ENCODE measurements at places on chromosomes 4 and X.
A peak's percentile ranks its signal among the peaks of the same experiment; 100 is the strongest.

- DNase-seq: no peak
Observed at GRCh38 chr4:1979477-1980196, 29.1 kb downstream of the NELFA start.

GRCh38 chrX:41406201-41406600 is 40.9 kb upstream of the NYX start:
- peak; percentile 4 for DNase-seq

DNA sequence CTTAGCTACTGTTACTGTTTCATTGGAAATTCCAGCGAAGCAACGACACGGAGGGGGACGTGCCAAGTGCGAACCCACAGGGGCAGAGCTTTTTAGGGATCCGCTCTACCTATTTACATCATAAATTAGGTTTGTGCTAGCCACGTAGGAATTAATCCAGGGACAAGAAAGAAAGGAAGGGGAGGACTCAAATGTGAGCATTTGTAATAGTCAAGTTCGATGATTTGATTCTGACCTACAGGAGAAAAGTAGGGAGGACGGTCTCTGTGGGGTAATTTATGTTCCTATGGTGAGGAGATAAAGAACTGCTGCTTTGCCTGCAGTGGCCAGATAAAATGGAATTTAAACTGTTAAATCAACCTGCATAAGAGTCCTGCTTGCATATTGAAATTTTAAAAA is 1.7 kb downstream of the INTS6L start:
- no peak for DNase-seq

GRCh38 chrX:51395810-51396728 is 63.4 kb downstream of the NUDT10 start:
- DNase-seq: no peak

GRCh38 chr4:40462326-40462725 is 127.2 kb downstream of the CHRNA9 start:
- no peak for DNase-seq

DNA sequence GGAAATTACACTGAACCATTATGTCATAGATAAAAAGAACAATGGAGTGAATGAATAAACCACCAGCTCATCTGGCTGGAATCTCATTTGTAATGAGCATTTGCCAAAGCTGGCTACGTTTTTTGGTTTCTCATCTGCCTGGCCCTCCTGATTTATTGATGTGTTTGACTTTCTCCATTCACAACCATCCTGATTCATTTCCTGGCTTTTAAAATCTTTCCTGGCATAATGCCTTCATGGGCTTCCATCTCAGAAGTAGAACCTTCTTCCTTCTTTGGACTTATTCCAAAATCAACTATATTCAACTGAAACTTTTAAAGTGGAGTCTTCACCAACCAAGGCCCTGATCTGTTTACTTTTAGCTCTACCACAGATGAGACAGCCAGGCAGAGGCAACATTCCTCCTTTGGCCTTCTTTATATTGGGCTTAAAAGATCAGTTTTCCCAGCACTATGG is 36.0 kb upstream of the ARSJ start:
- DNase-seq: peak; percentile 99

GRCh38 chrX:18617407-18617750 is 54.5 kb downstream of the RS1 start:
- peak; percentile 54 for DNase-seq

GRCh38 chrX:2317527-2318055 is 183.2 kb downstream of the DHRSX start:
- no peak for DNase-seq

DNA sequence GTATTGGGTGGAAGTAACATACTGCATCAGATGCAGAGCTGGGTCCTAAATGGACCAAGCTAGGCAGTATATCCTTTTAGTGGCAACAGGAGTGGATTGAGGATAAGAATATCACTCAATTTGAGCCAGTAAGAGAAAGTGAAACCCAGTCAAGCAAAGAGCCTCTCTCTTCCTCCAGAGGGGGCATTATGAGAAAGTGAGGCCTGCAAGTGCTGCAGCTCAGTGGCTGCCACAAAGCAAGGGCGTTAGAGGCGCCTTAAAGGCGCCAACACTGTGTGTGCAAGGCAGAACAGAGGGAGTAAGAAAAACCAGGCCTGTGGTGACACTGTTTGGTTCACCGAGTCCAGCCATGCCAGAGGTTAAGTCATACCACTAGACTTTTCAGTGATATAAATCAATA is 17.5 kb downstream of the STX18 start:
- DNase-seq: no peak

- DNase-seq: no peak
Observed at GRCh38 chr4:98639523-98639922, 18.9 kb downstream of the TSPAN5 start.

DNA sequence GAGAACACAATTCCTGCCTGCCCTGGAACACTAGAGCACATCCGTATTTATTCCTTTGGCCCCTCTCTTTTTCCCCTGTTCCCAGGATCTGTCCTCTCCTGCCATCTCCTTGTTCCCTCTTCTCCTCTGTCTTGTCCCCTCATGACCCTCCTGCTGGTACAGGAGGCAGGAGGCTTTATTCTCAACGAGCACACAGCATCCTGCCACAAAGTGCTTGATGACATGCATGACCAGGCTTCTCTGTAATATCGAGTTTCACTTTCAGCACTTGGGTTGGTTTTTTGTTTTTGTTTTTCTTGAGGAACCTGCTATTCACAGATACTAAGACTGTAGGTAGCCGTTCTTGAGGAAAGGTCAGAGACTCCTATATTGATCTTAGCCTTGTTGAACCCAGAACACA is 35.3 kb downstream of the NALF2 start:
- DNase-seq: no peak

DNA sequence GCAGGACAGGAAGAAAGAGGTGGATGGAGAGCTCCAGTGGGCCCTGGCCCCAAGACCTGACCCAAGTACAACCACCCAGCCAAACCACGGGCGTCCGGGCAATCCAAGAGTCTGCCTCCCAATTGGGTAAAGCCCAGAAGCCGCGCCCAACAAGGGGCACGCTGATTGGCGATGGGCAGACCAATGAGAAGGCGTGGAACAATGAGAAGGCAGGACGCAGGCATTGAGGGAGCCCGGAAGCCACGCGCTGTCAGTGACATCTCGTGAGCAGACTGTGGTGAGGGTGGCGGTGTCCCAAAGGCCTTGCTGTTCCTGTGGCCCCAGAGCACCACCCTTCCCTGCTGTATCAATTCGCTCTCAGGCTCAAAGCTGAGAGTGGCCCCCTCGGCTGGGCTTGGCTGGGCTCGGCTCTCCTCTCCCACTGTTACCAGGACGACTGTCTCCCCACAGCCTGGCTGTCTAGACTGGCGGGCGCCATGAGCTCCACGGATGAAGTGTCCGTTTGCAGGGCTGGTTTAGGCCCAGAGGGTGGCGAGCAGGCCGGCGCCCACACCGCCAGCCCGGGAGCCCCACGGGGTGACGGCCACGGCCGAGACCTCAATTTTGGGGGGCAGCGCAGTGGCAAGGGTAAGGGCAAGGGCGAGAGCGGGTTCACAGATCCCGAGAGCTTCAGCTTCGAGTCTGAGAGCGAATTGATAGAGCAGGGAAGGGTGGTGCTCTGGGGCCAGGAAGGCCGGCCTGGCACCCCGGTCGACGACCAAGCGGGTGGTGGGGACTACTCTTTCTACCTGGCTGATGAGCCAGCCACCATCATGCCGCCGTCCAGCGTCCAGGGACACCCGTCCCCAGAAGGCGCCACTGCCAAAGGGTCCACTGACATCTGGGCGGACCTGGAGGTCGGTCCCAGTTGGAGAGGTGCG is at the start of gene LOC101059915:
LOC101059915 (plus strand) TSS at position 219 of the 920 bp plus-strand sequence.
- DNase-seq: no peak

GRCh38 chrX:53116101-53116500 is 22.2 kb downstream of the KANTR start:
- DNase-seq: peak; percentile 56

GRCh38 chr4:23567338-23567737 is 322.5 kb downstream of the PPARGC1A start:
- DNase-seq: no peak

GRCh38 chr4:16532240-16532970 is 306.1 kb upstream of the TAPT1 start:
- DNase-seq: peak; percentile 96

DNA sequence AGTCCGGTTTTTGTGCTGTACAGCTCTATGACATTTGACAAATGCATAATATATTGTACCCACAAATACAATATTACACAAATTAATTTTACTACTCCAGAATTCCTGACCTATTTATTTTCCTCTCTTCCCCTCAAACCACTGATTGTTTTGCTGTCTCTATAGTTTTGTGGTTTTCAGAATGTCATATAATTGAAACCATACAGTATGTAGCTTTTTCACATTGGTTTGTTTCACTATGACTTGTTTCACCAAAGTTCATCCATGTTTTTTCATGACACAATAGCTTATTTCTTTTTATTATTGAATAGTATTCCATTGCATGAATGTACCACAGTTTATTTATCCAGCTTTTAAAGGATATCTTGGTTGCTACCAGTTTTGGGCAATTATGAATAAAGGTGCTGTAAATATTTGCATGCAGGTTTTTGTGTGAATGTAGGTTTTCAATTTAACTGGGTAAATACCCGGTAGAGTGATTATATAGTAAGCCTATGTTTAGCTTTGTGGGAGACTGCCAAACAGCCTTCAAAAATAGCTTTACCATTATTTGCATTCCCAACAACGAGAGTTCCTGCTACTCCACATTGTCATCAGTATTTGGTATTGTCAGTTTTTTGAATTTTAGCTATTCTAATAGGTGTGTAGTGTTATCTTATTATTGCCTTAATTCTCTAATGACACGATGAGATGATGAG is 25.9 kb downstream of the RNF175 start:
- no peak for DNase-seq

Measured in AG10803 (cell line).